RKO (cell line): ENCODE measurements at places on chromosomes 11 and 22.

- DNase-seq: no peak
Measured at GRCh38 chr11:11540157-11540556, 81.6 kb downstream of the GALNT18 start.

DNA sequence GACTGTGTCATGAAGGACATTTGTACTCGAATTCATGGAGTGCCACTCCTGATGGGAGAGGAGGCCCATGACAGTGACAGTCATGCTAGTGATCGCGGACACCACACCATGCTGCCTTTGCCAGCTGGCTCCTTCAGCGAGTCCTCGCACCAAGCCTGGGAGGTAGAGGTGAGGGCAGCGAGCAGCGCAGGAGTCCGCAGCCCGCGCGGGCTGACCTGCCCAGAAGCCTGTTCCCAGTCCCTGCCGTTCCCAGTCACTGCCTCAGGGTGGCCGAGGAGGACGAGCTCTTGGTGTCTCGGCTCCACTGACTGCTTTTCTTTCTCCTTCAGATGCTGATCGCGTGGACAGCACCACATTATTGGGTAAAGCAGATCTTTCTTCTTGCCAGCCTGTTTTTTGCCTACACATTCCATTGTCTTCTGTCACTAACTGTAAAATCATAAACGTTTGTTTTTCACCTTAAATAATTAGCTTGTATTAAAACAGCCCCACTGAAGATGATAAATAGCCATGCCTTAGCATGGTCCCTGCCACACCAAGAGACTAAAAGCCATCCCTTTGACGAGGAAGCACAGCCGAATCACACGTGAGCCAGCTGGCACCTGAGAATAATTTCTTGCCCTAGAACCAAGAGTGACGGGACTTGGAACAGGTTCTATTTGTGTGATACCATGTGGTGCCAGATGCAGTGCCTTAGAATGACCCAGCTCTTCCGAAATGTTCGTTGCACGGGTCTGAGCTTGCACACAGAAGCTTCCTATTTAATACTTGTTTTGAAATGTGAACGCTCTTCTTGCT is 25.5 kb downstream of the FAM118A start:
- no peak for DNase-seq

DNA sequence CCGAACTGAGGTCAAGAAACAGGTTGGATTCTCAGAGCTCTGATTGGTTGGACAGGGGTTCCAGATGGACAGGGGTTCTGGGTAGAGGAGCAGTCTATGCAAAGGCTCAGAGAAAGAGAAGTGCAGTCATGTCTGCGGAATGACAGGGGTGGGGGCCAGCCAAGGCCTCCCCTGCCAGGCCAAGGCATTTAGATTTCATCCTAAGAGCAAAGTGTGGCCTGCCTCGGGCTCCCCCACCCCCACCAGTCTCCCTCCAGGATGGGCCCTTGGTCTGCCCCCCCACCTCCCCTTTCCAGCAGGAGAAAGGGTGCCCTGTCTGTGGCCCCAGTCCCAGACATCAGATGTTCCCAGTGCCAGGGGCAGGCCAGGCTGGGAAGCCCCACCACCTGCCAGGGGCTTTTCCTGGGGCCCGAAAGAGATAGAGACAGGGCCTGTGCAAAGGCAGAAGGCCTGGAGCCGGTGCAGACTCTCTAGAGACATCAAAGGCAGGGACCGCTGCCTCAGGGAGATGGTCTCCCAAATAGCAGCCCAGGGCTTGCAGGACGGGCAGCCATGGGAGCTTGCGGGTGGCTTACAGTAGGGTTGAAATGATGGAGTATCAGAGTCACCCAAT is 9.4 kb downstream of the SUSD2 start:
- DNase-seq: no peak

DNA sequence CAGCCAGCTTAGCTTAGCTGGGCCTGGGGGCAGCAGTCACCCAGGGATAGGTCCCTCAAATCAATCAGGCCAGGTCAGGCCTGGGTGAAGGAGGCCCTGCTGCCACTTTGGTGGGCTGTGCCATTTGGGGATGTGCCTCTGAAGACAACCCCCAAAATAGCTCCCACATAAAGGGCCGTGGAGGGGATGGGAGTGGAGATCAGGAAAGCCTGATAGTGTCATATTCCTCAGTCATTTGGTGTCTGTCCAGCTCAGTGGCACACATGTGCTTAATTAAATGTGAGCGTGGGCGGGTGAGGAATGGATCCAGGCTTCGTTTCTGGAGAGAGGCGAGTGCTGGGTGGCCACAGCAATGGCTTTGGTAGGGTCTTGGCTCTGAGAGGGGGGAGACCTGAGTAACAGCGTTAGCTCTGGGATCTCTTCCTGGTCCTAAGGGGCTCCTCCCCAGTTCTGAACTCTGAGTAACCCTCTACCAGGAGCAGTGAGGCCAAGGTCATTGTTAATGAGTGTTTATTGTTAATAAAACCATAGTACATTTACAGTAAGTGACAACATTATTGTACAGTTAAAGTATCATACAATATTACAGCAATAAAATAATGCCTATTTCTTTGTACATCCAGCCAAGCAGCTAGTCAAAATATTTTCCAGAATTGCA is 45.2 kb downstream of the NAT10 start:
- DNase-seq: no peak

DNA sequence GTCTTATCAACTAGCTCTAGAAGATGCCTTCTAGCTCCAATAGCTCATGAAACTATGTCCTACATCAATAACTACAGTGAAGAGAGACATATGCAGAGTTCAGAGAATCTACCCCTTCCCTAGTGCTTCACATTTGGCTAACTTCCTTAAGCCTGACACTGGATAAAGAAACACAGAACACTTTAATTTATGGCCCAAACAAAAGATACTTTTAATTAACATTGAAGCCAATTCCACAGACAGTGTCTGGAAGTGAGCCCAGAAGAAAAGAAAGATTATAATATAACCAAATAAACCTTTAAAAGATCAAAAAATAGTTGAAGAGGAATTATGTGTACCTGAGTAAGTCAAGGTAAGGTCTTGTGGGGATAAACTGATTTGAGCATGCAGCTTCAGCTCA is 255.2 kb downstream of the C11orf87 start:
- DNase-seq: no peak

- no peak for DNase-seq
Measured at GRCh38 chr11:115872416-115872815, 368.2 kb upstream of the CADM1 start.

- no peak for DNase-seq
Measured at GRCh38 chr11:1082346-1082727, 7.7 kb downstream of the MUC2 start.

GRCh38 chr11:45079943-45080719 is 66.3 kb upstream of the PRDM11 start:
- no peak for DNase-seq

DNA sequence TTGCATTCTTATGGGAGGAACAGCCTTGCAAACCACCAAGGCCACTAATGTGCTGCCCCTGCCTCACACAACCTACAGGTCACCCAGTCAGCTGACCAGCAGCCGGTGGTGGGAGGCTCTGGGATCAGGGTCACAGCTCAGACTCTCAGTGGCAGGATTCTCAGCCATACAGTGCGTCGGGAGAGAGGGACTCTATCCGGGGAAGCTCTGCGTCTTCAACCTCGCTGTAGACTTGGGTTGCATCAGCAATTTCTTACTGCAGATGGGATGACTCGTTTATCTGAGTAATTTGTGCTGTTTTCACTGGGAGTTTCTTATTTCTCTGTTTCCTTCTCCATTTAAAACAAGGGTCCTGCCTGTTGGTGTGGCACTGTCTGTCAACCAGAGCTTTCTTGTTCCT is 257.7 kb downstream of the TBC1D22A start:
- DNase-seq: no peak
